ENCODE measurements at places on chromosomes 12 and 14.

DNA sequence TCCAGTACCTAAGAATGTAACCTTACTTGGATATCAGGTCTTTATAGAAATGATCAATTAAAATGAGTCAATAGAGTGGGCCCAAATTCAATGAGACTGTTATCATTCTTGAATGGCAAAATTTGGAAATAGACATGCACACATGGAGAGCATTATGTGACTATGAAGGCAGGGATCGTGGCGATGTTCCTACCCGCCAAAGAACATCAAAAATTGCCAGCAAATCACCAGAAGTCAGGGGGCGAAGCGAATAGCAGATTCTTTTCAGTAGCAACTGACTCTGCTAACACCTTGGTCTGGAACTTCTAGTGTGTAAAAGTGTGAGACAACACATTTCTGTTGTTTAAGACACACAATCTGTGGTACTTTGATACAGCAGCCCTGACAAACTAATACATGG, 192.5 kb downstream of the ACSS3 start:
- no peak for DNase-seq

DNA sequence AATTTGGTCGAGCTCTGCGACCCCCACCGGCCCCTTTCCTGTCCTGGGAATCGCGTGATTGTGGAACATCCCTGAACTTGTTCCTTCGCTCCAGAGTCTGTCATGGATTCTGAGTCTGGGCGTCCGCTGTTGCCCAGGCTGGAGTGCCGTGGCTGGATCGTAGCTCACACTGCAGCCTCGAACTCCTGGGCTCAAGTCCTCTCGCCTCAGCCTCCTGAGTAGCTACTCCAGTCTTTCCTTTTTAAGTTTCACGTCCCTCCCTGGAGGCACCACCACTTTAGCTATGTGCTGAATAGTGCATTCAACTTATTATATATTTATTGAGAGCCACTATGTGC, 698 bp downstream of the ACOT6 start:
- DNase-seq = no peak

- DNase-seq = no peak
Measured at GRCh38 chr12:130880411-130880885, 8.6 kb downstream of the RAN start.

GRCh38 chr14:89504602-89505313, 87.7 kb upstream of the FOXN3 start:
- DNase-seq = no peak

- peak; percentile 16 for DNase-seq
Measured at GRCh38 chr12:65204886-65205525, 35.6 kb downstream of the LEMD3 start.

DNA sequence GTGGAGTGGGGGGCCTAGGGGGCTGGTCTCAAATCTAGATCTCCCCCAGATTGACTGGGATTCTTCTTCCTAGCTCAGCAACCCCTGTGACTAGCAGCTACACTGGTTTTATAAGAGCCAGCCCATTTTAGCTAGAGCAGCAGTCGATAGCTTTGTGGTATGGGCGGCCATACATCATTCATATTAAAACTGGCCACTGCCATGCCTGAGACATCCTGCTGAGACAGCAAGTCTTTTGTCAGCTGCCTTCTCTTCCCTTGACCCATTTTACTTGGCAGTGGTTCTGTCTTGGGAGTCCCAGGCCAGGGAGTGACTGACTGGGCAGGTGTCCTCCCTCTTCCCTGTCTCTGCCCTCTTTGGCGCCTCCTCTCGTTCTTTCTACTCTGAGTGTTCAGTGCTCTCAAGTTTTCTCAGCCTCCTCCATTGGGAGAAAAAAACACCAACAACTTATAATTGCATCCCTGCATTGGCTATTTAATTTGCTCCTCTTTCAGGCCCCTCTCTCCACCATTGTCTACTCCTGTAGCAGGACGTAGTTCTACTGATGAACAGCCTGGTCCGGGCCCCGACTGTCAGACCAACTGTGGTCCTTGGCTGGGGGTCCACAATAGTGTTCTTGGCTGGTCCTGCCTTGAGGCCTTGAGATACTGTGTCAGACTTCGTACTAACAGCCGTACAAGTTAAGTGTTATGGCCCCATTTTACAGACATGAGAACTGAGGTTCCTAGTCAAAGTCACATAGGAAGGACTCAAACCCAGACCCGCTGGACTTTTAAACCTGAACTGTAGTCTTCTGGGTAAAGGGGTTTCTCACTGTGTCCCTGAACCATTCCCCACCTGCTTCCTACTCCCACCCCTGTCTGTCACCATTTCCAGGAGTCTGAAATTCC, 18.3 kb upstream of the JDP2 start:
- DNase-seq = no peak

DNA sequence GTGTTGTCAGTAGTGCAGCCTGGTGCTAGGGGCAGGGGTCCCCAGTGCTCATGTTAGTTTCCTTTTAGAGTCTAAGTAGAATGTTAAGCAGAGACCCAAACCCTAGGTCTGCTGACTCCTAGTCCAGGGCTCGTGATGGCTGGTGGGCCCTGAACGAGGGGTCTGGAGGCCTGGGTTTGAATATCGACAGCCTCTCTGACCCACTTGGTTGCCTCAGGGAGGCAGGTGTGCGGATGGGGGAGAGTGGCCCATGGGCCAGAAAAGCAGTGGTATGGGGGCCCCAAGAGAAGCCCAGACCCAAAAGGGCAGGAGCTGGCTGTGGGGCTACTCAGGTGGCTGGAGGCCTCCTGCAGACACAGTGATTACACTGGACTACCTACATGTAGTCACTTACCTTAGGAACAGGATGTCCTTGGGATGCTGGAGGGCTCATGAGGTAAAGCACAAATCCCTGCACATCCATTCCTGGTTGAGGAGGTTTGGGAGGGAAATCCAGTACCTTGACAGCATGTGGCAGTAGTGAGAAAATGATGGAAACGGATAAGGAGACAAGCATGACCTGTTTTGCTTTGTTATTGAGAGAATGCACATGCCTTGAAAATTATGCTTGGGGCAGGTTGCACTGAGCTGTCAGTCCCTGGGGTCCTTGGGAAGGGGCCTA, 1.7 kb upstream of the SLC25A29 start:
- no peak for DNase-seq

GRCh38 chr12:77442633-77443032, 377.3 kb upstream of the E2F7 start:
- no peak for DNase-seq

DNA sequence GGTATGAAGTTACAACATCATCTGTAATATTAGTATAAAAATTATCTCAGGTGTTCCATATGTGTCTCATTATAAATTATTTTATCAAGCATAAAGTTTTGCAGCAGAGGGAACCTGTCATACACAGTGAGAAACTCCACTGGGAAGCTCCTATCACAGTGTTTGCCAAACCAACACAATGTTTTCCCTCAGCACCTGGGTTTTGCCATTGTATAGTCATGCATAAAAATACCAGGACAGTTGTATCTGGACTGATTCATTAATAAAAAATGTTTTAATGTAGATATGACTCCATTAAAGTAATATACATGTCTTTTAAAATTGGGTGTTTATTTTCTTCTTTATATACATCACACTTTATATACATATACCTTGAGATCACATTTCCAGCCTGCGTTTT, 56.6 kb downstream of the METTL25 start:
- DNase-seq = no peak

DNA sequence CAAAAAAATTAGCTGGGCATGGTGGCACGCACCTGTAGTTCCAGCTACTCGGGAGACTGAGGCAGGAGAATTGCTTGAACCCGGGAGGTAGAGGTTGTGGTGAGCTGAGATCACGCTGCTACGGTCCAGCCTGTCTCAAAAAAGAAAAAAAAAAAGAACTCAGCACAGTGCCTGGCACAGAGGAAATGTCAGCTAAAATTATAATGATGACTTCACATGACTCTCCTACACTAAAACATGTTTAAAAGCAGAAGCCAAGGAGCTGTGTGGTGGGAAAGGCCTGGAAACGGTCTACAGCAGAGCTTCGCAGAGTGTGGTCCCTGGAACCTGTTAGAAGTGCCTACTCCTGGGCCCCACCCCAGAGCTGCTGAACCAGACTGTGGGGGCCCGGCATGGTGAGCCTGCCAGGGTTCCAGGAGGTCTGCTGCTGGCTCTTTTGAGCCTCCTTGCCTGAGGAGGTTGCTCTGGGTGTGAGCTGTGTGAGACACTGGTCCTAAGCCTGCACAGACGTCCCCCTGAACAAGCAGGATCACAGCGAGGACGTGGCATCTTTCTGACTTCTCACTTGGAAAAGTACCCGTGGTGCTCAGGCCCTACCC, 28.1 kb downstream of the TCHP start:
- no peak for DNase-seq

GRCh38 chr12:94187361-94187760, 39.0 kb downstream of the PLXNC1 start:
- no peak for DNase-seq

DNA sequence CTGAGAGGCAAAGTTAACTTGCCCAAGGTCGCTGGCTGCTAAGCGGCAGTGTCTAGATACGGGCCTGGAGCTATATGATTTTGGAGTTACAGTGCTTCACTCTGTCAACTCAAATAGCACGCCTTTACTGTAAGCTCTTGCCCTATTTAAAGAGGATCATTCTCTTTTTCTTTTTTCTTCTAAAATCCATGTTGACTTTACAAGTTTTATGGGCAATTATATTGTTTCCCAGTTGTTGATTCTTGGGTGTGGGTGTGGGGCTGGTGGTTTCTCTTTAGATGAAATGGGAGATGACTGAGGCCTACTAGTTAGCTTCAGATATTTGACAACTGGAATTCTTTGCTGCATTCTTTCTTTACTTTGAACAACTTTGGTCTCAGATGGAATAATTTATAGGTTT, 70.7 kb downstream of the C12orf75 start:
- no peak for DNase-seq

GRCh38 chr12:15886372-15887042, 4.3 kb downstream of the STRAP start:
- DNase-seq = no peak

DNA sequence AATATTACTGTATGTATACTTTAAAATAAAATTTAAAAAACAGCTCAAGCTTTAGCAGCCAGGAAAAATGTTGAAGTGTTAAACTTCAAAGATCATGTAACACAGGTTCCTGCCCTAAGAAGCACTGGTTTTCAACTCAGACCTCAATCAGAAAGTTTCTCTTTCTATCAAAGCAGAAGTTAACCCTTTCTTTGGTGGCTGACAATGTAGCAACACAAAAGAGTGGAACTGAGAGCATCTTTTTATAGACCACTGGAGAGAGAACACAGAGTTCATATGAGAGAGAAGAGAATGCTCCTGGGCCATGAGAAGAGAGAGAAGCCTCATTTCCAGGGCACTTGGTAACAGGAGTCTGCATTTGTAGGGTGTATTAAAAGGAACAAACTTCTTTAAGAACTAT, 42.2 kb upstream of the KTN1 start:
- no peak for DNase-seq

GRCh38 chr12:25924491-25925001, 33.9 kb upstream of the RASSF8 start:
- DNase-seq = no peak

- DNase-seq = no peak
Measured at GRCh38 chr12:125187780-125188741, 122.8 kb downstream of the AACS start.

- DNase-seq = no peak
Measured at GRCh38 chr12:29625359-29625953, 128.0 kb upstream of the OVCH1 start.

GRCh38 chr14:94397289-94398181, 9.1 kb upstream of the SERPINA1 start:
- DNase-seq = no peak

DNA sequence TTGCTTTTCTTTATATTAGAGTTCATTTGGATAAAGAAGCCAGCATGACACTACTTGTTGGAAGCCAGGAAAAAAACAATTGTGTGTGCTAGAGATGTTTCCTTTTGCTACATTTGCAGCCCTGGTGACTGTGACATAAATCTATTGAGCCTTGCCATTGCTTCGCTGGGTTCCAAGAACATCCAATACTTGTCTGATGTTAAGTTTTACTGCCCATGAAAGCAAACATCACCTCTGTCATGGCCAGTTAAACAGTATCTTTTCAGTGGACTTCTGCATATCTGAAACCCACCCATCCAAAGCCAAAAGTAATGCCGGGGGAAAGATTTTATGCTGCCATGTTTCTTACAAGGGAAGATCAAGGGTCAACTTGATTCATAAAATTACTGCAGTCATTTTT, 184.0 kb downstream of the MSRB3 start:
- no peak for DNase-seq

- DNase-seq = no peak
Measured at GRCh38 chr12:52137746-52138145, 54.1 kb downstream of the KRT80 start.

- no peak for DNase-seq
Measured at GRCh38 chr12:678747-679712, 15.8 kb upstream of the NINJ2 start.

- DNase-seq = no peak
Measured at GRCh38 chr14:22837750-22838538, 1.6 kb downstream of the MMP14 start.

GRCh38 chr12:45833401-45833800, 103.9 kb downstream of the ARID2 start:
- DNase-seq = no peak

GRCh38 chr12:60123557-60123956, 527.7 kb downstream of the SLC16A7 start:
- no peak for DNase-seq

DNA sequence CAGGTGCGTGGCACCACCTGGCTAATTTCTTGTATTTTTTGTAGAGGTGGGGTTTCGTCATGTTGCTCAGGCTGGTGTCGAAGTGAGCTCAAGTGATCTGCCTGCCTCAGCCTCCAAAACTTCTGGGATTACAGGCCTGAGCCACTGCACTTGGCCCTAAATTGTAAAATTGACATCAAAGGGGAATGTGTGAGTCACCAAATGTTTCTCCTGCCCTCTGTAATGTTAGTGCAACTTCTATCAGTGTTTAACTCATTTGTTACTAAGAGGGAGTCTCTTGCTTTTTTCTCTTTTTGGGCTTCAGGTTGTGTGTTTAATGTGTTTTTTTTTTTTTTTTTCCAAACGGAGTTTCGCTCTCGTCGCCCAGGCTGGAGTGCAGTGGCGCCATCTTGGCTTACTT, 2.3 kb downstream of the TULP3 start:
- DNase-seq = no peak

DNA sequence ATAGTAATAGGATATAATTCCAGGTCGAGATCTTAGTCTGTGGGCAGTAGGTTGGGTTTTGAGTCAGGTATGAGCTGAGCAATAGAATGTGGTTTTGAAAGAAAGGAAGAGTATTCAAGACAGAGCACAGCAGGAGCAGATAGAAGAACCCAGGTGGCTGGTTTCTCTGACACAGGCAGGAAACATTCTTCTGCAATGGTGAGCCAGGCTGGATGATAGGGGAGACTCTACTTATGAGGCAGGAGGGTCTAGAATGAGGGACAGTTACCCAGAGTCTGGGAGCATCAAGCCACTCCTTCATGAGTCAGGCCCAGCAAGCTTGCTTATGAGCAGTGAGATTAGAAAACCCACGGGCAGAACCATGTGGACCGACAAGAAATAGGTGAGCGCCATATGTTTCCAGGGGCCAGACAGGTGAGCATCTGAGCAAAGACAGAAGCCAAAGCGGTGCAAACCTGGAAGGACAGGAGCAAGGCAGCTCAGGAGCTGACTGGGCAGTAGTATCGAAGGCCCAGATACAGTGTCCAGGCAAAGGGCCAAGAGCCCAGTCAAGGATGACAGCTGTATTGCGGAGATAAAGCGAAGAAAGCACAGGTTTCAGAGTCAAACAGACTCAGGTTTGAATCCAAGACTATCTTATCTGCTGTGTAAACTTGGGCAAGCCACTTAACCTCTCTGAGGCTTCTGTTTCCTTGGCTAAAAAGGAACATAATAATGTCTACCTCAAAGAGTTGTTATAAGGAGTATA, 22.5 kb upstream of the PCNX1 start:
- DNase-seq = no peak

- DNase-seq = no peak
Measured at GRCh38 chr14:105155681-105156413, 12.7 kb downstream of the JAG2 start.

All from RPMI8226 (cell line).